Large intestine (tissue), 12 donors: ENCODE measurements at places on chromosomes 3 and 15. TPM values are rescaled to one million over a fixed set of nuclear protein-coding genes. Genes with fewer than 3 reads are reported as not detected.

- no peaks in the 10 kb centered on the region for H3K4me1 ChIP-seq
- peaks cover 2% of the 10 kb centered on the region for H3K27me3 ChIP-seq
- no peak overlapping the region for H3K4me3 ChIP-seq
- DNase-seq: no peak
- no peak overlapping the region for H3K27ac ChIP-seq
Observed at GRCh38 chr15:99426431-99427105, 139.2 kb upstream of the MEF2A start.

GRCh38 chr3:176523114-176523513 lies 674.2 kb downstream of the TBL1XR1 start:
- H3K4me3 ChIP-seq: no peak overlapping the region
- no peak overlapping the region for H3K27ac ChIP-seq
- H3K36me3 ChIP-seq: no peaks in the 10 kb centered on the region

DNA sequence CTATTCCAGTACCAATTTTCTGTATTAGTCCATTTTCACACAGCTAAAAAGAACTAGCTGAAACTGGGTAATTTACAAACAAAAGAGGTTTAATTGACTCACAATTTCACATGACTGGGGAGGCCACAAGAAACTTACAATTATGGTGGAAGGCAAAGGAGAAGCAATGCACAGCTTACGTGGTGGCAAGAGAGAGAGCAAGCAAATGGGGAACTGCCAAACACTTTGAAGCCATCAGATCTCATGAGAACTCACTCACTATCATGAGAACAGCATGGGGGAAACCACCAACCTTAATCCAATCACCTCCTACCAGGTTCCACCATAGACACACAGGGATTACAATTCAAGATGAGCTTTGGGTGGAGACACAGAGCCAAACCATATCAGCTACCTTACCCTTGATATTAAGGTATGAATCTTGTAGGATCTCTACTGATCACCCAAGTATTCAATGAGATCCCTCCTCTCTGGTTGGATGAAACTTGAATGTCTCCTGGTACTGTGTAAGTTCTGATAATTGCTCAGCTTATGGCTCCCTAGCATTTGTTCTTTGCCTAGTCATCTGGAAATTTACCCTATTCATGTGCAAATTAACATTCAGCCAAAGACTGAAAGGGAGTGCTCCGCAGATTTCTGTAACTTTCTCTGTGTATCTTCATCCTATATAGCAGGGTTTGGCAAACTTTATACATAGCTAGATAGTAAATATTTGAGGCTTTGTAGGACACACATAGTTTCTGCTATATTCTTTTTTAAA lies 38.9 kb downstream of the MYL3 start:
- H3K36me3 ChIP-seq: no peaks in the 10 kb centered on the region
- DNase-seq: no peak
- no peaks in the 10 kb centered on the region for H3K4me1 ChIP-seq
- no peaks in the 10 kb centered on the region for H3K27me3 ChIP-seq
- no peak overlapping the region for H3K27ac ChIP-seq

GRCh38 chr15:35963326-35963725 lies 417.4 kb upstream of the DPH6 start:
- no peaks in the 10 kb centered on the region for H3K36me3 ChIP-seq
- no peak overlapping the region for H3K27ac ChIP-seq
- H3K4me3 ChIP-seq: no peak overlapping the region
- H3K4me1 ChIP-seq: no peaks in the 10 kb centered on the region
- no peak for DNase-seq

GRCh38 chr3:112043621-112044201 lies 9.2 kb downstream of the TMPRSS7 start:
- peak; percentile 61 for DNase-seq
- H3K27ac ChIP-seq: peak overlapping the region; percentile 13
- no peak overlapping the region for H3K4me3 ChIP-seq
- H3K36me3 ChIP-seq: no peaks in the 10 kb centered on the region
- peaks cover 2% of the 10 kb centered on the region for H3K4me1 ChIP-seq
- H3K27me3 ChIP-seq: no peaks in the 10 kb centered on the region

DNA sequence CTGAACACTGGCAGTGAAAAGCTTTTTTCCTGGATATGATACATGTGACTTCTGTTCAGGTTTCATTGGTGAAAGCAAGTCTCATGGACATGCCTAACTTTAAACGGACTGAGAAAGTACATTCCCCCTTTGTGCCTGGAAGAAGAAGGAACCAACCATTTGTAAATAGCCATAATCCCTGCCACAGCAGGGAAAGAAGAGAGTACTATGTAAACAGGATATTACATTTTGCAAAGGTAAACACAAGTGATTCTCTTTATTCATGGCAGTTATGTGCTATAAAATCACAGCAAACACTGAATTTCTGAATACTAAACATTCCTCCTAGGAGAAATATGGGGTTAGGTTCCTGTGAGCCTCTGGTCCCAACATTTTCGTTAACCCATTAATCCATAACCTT lies 46.8 kb downstream of the PRICKLE2 start:
- H3K4me1 ChIP-seq: peaks cover 4% of the 10 kb centered on the region
- no peak overlapping the region for H3K4me3 ChIP-seq
- no peaks in the 10 kb centered on the region for H3K27me3 ChIP-seq
- DNase-seq: no peak
- H3K36me3 ChIP-seq: no peaks in the 10 kb centered on the region

The DNASE1L3 gene
- polyA plus RNA-seq: 56.2 TPM

The C2CD4B gene
- 2.4 TPM for polyA plus RNA-seq

The HOMER2 gene
- polyA plus RNA-seq: 7.1 TPM

The SIDT1 gene
- 4.5 TPM for polyA plus RNA-seq

The TNFAIP8L3 gene
- 3.8 TPM for polyA plus RNA-seq
